ENCODE measurements at places on chromosomes 12 and 14.

- DNase-seq, result no peak
These were observed 162.2 kb downstream of the DIO2 start for GRCh38 chr14:80049055-80049454.

GRCh38 chr14:36428350-36428749 is 91.7 kb downstream of the NKX2-1 start:
- DNase-seq, result no peak

GRCh38 chr14:25570483-25570882 is 520.5 kb upstream of the STXBP6 start:
- no peak for DNase-seq

- no peak for DNase-seq
These were observed 16.3 kb downstream of the TESPA1 start for GRCh38 chr12:54968181-54968730.

DNA sequence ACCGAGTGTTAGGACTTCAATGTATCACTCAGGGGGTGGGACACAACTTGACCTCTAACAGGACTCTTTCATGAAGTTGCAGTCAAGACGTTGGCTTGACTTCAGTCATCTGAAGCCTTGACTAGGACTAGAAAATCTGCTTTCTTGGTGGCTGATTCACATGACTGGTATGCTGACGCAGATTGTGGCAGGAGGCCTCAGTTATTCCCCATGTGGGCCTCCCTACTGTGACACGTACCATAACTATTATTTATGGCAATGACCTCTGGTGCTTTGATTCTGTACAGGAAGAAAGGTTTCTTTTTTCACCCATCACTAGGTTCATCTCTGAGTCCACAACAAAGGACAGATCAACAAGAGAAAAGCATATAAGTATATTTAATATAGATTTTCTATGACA is 270.4 kb downstream of the NEDD1 start:
- DNase-seq, result no peak

DNA sequence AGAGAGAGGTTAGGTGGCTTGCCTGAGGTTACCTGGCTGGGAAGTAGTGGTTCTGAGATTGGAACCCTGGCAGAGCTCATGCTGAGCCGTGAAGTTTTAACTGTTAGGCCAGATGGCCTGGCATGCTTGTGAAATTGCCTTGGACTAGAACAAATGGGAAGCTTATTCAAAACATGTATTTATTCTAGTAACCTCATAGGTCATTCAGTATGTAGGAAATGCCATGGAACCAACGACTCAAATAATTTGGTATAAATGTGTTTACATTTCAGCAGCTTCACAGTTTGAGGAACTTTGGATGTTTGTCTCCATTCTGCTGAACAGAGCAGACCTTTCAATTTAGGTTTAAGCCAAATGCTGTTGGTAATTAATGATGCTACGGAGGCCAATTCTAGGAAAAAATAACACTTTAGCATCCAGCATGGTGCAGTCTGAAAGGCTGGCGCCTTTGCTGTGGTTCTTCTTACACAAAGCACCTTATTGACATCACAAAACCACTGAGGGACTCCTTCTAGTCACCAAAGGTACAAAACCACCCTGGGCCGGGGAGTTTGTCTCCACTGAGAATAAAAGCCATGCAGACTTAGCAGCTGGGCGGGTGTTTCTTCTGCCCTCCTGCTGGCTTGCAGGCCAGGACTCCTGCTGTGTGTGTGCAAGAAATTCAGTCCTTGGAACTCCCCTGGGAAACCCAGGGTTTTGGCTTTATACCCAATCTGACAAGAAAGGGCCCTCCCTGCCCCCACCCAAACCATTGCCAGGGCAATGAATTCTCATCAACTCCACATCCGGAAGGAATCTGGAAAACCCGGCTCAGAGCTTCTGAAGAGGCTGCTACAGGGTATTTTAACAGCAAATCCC is 64.2 kb downstream of the ELK3 start:
- DNase-seq, result no peak

DNA sequence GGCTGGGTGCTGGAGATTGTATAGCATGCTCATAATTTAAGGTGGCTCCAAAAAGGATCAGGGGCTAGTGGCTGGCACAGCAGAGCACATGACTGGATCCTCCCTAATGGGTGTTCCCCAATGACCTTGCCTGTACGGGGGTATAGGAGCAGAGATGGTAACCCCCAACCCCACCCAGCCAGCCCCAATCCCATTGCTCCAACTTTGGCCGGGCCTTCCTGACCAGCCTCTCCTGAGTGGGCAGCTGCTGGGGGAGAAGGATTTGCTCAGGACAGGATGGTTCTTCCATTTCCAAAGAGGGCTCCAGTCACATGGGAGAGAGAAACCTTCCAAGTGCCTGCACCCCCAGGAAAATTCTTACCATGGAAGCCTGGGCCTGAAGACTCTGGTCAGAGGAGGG is 15.3 kb upstream of the NR4A1 start:
- no peak for DNase-seq

- no peak for DNase-seq
These were observed 315.5 kb downstream of the SNAPC1 start for GRCh38 chr14:62077676-62078261.

All from inflammatory macrophage (primary cell).